Right renal cortex interstitium (tissue), 3 donors: ENCODE measurements at places on chromosomes 7 and 10. TPM values are rescaled to one million over a fixed set of nuclear protein-coding genes. Genes with fewer than 3 reads are reported as not detected.

TUBB8 gene
- 0.43 TPM for polyA plus RNA-seq

DNA sequence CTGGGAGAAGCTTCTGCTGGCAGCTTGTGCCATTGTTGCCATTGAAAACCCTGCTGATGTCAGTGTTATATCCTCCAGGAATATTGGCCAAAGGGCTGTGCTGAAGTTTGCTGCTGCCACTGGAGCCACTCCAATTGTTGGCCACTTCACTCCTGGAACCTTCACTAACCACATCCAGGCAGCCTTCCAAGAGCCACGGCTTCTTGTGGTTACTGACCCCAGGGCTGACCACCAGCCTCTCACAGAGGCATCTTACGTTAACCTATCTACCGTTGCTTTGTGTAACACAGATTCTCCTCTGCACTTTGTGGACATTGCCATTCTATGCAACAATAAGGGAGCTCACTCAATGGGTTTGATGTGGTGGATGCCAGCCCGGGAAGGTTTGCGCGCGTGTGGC is 220.7 kb downstream of the ADK start:
- DNase-seq, result no peak

DNA sequence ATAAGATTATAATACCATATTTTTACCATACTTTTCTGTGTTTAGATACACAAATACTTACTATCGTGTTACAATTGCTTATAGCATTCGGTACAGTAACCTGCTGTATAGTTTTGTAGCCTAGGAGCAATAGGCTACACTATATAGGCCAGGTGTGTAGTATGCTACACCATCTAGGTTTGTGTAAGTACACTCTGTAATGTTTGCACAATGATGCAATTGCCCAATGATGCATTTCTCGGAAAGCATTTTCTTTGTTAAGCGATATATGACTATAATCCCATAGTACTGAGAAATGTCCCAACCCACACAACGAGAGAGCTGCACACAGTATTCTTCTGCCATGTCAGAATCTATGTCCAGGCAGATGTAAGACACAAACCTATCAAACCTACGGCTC is 160.0 kb downstream of the NEBL start:
- no peak for DNase-seq

GRCh38 chr7:43700059-43700501 is 29.2 kb downstream of the COA1 start:
- DNase-seq, result peak; percentile 16

- no peak for DNase-seq
These were observed 27.3 kb downstream of the ADAP1 start for GRCh38 chr7:927031-927671.

- no peak for DNase-seq
These were observed 68.2 kb upstream of the INPP5A start for GRCh38 chr10:132469197-132469884.

GRCh38 chr7:157493017-157493416 is 156.2 kb downstream of the DNAJB6 start:
- DNase-seq, result no peak

DNA sequence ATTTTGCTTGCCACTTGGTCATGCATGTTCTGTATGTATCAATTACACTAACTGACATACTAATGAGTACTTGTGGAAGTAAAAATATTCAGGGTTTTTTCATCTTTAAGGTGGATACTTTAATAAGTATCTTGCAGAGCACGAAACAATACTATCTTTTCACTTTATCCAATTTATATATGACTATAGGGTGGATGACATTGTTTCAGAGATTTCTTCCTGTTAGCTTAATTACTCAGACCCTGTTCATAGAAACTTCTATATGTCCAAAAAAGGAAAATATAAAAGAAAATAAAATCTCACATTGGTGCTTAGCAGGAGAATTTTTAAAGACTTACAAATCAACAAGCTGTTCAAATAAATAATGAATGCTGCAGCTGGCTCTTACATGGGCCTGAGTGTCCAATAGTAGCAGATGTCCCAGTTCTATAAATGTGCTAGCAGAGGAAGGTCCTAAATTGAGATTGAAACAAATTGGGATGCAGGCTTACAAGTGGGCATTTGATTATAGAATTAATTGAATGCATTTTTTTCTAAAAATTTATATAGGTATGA is 91.5 kb upstream of the THSD7A start:
- no peak for DNase-seq

- DNase-seq, result no peak
These were observed 139.1 kb downstream of the PTPRN2 start for GRCh38 chr7:158448430-158449100.
